ENCODE measurements at places on chromosomes 4 and X.

DNA sequence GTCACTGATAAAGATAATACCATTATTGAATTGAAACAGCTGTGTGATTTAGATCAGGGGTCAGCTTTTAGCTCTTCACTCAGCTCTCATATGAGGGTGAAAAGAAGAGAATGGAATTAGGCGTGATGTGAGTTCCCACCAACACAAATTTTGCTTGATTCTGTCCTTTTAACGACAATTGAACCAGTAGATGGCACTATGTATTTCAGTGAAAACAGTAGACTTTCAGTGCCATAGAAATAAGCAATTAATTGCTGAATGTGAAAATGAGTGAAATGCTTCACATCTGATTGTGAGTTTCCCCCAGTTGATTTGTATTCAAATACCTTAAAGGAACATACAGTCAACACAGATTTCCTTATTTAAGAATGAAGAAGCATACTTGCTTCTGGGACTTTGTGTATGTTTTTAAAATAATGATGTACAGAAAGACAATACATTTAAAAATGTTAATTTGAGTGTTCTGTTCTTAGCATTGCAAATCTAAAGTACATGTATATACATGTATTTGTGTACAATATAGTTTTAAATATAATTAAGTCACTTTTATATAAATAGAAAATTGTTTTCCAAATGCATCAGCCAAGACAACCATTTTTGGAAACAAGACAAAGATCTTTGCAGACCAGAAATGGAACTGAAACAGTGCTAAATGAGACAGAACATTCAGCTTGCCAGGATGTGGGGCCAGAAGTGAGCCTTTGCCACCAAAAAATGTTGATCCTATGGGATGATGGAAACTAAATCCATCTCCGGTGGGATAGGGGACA lies 178.8 kb downstream of the SNCA start:
- no peak for DNase-seq

DNA sequence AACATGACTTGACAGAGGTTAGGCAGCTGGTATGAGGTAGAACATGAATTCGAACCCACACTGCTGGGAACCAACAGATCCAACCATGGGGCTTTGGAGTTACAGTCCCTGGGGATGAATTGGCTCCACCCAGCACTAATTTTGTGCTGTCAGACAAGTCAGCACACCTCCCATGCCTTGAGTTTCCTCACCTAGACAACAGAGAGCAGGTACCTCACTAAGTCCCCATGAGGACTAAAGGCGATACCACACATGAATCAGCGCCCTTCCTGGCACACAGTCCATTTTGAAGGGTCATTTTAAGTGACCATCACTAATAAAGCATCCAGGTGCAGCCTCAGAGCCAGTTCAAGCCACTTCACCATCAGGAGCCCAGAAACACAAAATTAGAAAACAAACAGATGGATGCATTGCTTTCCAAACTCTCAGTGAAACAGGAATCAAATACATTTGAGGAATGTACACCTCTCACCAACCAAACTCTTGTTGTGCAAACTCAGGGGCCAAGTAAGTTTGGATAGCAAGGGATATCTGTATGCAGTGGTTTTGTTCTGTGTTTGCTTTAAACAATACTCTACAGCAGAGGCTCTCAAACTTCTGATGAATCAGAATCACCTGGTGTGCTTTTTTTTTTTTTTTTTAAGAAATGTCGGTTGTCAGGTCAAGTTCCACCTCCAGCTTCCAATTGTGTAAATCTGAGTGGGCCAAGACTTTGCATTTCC lies 10.1 kb downstream of the IDS start:
- DNase-seq, result no peak

DNA sequence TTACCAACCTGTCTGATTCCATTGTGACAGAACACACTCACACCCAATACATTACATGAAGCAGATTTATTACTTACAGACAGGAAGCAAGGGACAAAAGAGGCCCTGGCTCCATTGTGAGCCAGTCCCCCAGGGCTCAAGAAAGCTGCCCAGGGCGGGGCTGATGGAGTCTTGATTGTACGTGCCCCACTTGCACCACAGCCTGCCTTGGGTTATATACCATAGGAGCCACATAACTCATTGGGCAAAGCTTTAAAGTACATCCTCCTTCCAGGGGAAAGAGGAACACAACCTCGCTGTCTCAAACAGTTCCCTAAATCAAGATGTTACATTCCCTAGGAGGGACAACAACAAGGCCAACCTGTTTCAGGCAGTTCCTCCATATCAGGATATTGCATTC lies 3.4 kb upstream of the ZRSR2 start:
- no peak for DNase-seq

GRCh38 chr4:38861791-38862190 lies 5.2 kb upstream of the TLR6 start:
- DNase-seq, result no peak

DNA sequence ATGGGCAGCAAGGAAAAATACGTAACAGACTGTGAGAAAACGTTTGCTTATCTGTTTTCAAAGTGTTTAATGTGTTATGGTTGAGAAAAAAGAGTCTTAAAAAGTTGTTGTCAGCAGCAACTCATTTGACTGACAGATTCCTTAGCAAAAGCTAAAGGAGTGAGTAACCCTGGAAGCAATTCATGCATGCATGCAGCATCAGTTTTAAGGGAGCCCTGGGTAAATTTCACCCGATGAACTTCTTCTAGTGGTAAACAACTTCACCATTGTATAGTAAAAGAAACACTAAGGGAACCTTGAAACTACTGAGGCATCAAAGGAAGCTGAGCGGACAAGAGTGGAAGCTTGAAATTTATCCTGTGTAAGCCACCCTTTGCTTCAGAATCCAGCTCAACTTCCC lies 583.2 kb upstream of the INTU start:
- no peak for DNase-seq

DNA sequence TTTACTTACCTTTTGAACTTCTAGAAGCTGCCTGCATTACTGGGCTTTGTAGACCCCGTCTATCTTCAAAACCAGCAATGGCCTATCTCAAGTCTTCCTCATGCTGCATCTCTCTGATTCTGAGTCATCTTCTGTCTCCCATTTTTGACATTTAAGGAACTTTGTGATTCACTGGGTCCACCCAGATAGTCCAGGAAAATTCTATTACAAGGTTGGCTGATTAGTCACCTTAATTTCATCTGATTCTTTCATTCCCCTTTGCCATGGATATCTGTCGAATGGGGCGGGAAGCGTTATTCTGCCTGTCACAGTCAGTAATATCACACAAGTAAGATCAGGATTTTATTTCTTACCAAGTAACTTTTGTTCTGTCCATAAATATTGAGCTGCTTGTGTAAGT lies 618.0 kb downstream of the CCSER1 start:
- no peak for DNase-seq

DNA sequence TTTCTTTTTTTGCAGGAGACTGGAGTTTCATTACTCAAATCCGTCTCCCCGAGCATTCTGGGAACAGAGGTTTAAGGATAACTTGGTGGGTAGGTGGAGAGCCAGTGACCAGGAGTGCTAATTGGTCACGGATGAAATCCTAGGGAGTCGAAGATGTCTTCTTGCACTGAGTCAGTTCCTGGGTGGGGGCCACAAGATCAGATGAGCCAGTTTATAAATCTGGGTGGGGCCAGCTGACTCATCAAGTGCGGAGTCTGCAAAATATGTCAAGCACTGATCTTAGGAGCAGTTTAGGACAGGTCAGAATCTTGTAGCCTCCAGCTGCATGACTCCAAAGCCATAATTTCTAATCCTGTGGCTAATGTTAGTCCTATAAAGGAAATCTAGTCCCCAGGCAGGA lies 741.3 kb downstream of the PCDH7 start:
- DNase-seq, result no peak

GRCh38 chr4:113635739-113636437 lies 125.7 kb downstream of the CAMK2D start:
- DNase-seq, result no peak

GRCh38 chr4:62162606-62163005 lies 962.5 kb downstream of the ADGRL3 start:
- DNase-seq, result no peak

GRCh38 chr4:1299301-1299860 lies 9.7 kb downstream of the MAEA start:
- no peak for DNase-seq

DNA sequence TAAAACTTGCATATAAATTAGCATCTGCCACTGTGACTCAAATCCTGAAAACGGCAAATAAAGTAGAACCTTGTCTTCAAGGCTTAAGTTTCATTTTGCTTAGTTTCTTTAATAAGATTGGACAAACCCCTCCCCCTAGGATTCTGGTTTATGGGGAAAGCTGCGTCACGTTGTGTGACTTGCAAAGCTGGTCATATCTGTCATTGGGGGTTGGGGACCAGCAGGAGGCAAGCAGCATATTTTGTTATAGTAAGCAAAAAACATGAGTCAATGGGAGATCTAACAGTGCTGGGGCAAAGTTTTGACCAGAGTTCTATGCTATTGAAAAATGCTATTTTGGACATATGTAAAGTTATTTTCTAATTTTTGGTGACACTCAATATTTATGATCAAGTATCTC lies 407.3 kb downstream of the PCDH18 start:
- no peak for DNase-seq

- DNase-seq, result no peak
These were observed 56.6 kb upstream of the CHRDL1 start for GRCh38 chrX:110852180-110852579.

DNA sequence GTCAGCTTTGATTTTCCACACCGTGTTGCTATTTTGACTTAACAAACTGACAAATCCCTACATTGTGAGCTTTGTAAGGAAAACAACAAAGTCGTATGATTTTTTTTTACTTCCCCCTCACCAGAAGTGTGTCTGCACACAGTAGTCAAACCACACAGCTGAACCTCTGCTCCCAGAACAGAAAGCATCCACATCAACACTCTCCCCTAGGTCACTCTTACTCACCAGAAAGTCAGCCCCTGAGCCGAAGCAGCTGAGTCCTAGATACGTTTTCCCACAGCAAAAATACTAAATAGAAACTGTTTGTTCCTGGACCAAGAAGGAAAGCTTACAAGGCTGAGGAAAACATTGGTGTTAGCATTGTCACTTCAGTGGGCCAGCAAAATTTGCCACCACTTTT lies 305.7 kb downstream of the DHX15 start:
- DNase-seq, result no peak

- DNase-seq, result no peak
These were observed 8.1 kb downstream of the RASL11B start for GRCh38 chr4:52870225-52870624.

- no peak for DNase-seq
These were observed 103.3 kb upstream of the ANK2 start for GRCh38 chr4:112946127-112946526.

DNA sequence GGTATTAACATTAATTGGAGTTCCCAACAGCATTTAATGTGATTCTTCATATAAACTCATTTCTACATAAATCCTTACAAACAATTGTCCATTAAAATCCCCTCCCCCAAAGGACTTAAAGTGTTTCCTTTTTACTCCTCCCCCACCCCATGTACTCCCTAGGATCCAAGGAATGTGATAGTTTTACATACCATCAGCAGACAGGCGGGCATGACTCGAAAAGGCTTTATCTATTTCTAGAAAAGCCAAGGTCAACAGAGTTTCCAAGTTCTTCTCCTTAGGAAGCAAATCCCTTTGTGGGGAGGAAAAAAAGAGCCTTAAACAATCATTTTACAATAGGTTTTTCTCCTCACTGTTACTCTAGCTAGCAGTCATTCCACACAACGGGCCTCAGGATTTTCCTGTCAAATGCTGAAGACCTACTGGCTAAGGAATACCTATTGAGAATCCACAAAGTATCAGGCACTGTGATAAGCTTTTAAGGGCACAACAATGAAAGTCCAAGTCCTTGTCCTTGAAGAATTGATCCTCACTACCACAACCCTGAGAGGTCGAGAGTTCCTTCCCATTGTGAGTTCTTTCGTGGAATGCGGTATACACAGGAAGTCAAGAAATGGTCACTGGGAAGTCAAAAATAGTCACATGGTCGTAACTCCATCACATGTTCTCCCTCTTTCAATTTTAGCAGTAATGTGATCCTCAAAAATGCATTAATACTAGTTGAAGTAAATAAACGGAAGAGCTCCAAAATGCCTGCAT lies 7.2 kb downstream of the PPM1K start:
- DNase-seq, result no peak

GRCh38 chr4:76386566-76387305 lies 34.2 kb downstream of the CCDC158 start:
- DNase-seq, result no peak

DNA sequence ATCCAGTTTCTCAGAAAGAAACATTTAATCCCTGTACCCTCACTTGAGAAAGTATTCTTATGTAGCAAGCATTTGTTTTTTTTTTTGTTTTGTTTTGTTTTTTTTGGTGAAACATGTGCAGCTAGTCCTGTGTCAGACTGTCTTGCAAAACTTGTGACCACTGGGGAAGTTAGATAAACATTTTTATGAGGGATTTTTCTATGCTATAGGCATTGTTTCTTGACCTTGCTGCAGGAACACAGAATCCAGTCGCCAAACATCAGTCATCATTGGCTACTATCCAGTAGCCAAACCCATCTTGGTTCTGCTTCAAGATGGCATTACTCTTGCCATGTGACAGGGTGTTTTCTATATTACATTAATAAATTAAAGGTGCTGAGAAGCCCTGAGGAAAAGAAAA lies 7.7 kb upstream of the MAPK10 start:
- no peak for DNase-seq

DNA sequence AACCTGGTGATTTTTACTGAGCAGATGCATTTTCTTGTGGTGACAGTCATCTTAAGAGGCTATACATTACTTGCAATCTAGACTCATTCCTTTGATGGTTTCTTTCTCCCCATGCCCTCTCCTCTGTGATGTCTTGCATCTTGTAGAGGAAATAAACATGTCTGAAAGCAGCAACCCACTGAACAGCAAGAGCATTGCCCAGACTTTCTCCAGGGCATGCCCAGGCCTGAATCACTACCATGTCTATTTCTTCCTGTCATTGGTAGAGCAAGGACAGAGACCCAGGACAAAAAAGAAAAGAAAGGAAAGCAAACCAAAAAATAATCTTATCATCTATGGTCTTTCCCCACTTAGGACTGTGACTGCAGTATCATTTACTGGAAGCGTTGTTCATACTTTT lies 326.1 kb downstream of the HNRNPD start:
- DNase-seq, result no peak

- DNase-seq, result no peak
These were observed 261.8 kb downstream of the MID1IP1 start for GRCh38 chrX:39063037-39063436.

GRCh38 chr4:13527981-13528820 lies 16.1 kb downstream of the NKX3-2 start:
- no peak for DNase-seq

DNA sequence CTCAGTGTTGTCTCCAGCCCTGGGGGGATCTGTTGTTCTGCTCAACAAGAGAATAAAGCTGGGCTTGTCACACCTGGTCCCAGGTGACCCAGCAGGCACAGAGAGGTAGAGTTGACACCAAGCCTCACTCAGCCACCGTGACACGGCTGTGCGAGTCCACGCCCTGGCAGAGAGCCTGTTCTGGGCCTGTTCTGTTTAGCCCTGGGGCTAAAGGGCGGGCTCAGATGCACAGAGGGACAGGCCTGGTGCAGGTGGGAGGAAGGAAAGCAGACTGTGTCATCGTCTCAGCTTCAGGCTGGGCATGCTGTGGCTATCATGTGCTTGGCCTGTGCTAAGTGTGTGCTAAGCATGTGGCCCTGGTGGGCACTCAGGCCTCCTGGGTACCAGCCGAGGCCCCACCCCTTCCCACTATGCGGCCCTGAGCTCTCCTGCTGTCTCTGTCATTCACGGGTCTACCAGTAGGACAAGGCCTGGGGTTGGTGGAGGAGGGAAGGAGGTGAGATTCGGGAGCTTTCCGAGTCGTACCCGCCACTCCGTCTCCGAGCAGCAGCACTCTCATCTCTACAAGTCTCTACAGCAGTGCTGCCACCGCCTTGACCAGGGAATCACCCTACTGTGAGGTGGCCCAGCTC lies 10.8 kb downstream of the WFS1 start:
- DNase-seq, result no peak

Data from stimulated activated CD4-positive, alpha-beta T cell treated with anti-CD3 and anti-CD28 coated beads, Interleukin-15, amount 100 ng/mL, for 48 hours (primary cell).